Endothelial cell of umbilical vein (primary cell): ENCODE measurements at places on chromosomes 5 and 9. TPM values are rescaled to one million over a fixed set of nuclear protein-coding genes. Genes with fewer than 3 reads are reported as not detected.

Gene RHOBTB3
- 42.2 and 52.1 TPM in 2 replicates for polyA plus RNA-seq

Gene OSTF1
- polyA plus RNA-seq = 20.8 and 23.5 TPM in 2 replicates

Gene TAF11L7
- not detected in 2 replicates for polyA plus RNA-seq

Gene ARL14EPL
- polyA plus RNA-seq = 0.10 TPM in 1 of 2 replicates, not detected in the other

Gene GRIA1
- not detected in 2 replicates for polyA plus RNA-seq

Gene LPAR1
- 2.6 and 3.0 TPM in 2 replicates for polyA plus RNA-seq

Gene C5orf63
- polyA plus RNA-seq = 1.3 and 1.4 TPM in 2 replicates

Gene EIF4E1B
- polyA plus RNA-seq = not detected in 2 replicates

Gene KIF4B
- polyA plus RNA-seq = 0.03 TPM in 1 of 2 replicates, not detected in the other

Gene KLHL3
- 7.5 and 8.8 TPM in 2 replicates for polyA plus RNA-seq

Gene PCDHGA12
- polyA plus RNA-seq = 3.2 and 4.2 TPM in 2 replicates

DNA sequence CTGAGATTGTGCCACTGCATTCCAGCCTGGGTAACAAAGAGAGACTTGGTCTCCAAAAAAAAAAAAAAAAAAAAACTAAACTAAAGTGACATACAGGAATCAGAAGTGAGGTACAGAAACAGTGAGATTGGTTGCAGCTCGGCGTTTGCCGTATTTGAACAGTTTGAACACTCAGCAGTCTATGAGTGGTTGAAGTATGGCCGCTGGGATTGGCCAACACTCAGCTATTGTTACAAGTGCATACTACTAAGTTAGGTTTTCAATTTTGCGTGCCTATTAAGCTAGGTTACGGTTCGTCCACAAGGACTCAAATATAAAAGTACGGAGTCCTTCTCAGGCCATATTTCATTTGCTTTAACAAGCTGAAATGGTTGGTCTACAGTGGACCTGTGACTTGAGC, 3.3 kb upstream of the TSC1 start:
- no peak overlapping the region for H3K27ac ChIP-seq
- peaks cover 8% of the 10 kb centered on the region for H3K4me1 ChIP-seq
- no peak for DNase-seq

- no peaks in the 10 kb centered on the region for H3K4me1 ChIP-seq
- peaks cover 2% of the 10 kb centered on the region for H3K27me3 ChIP-seq
- no peak overlapping the region for H3K4me3 ChIP-seq
- H3K36me3 ChIP-seq = no peaks in the 10 kb centered on the region
- no peak overlapping the region for H3K27ac ChIP-seq
Measured at GRCh38 chr9:87389936-87390335, 107.7 kb upstream of the DAPK1 start.

DNA sequence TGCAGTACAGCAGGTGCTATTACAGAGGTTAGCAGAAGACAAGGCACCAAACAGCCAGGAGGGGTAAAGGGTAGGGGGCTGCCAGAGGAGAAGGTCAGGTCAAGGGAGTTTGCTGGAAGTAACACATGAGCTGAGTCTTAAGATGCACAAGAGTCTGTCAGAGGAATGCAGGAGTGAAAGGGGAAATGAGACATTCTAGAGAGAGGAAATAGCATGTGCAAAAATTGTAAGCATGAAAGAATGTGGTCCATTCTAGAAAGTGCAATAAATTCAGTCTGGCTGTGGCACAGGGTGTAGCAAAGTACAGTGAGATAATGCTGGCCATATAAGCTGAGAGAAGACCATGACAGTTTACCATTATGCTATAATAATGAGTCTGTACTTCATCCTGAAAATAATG, 6.6 kb downstream of the GOLGA1 start:
- H3K36me3 ChIP-seq = no peaks in the 10 kb centered on the region
- no peak overlapping the region for H3K4me3 ChIP-seq
- DNase-seq = peak; percentile 78
- no peaks in the 10 kb centered on the region for H3K27me3 ChIP-seq
- peak overlapping the region; percentile 65 for H3K27ac ChIP-seq
- H3K4me1 ChIP-seq = peaks cover 18% of the 10 kb centered on the region

GRCh38 chr9:116558035-116558434, 129.1 kb upstream of the TRIM32 start:
- DNase-seq = no peak
- H3K4me3 ChIP-seq = no peak overlapping the region

DNA sequence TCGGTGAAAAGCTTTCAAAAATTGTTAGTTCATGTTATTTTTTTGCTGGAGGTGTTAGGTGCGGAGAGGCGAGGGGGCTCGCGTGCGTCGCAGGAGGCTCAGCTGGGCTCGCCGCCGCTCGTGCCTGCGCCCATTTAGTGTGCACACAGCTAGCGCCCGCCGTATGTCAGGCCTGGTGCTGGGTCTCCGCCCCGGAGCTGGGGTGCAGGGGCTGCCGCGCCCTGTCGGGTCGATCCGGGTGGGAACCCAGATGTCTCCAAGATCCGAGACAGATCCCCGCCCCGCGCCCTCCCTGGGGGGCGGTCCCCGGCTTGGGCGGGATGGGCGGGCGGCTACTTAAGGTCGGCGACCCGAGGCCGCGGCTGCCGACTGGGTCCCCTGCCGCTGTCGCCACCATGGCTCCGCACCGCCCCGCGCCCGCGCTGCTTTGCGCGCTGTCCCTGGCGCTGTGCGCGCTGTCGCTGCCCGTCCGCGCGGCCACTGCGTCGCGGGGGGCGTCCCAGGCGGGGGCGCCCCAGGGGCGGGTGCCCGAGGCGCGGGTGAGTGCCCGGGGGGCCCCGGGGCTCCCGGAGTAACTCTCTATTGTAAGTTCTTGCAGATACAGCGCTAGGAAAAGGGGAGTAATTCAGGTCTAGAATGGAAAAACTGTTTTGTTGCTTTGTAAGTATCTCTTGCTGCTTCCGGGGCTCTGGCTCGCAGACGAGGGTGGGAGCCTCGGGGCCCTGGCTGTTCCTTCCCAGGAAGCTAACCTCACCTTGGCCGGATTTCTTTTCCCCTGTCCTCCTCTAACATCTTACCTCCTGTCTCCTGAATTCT, 31.7 kb downstream of the GSN start:
- peaks cover 15% of the 10 kb centered on the region for H3K4me1 ChIP-seq
- no peak overlapping the region for H3K27ac ChIP-seq
- peaks cover 15% of the 10 kb centered on the region for H3K36me3 ChIP-seq
- no peaks in the 10 kb centered on the region for H3K27me3 ChIP-seq
- H3K4me3 ChIP-seq = peak overlapping the region; percentile 41

- H3K27ac ChIP-seq = no peak overlapping the region
- H3K4me3 ChIP-seq = no peak overlapping the region
- no peaks in the 10 kb centered on the region for H3K4me1 ChIP-seq
- no peaks in the 10 kb centered on the region for H3K36me3 ChIP-seq
- H3K27me3 ChIP-seq = no peaks in the 10 kb centered on the region
- DNase-seq = no peak
Measured at GRCh38 chr9:73182928-73183327, 31.3 kb downstream of the ANXA1 start.

DNA sequence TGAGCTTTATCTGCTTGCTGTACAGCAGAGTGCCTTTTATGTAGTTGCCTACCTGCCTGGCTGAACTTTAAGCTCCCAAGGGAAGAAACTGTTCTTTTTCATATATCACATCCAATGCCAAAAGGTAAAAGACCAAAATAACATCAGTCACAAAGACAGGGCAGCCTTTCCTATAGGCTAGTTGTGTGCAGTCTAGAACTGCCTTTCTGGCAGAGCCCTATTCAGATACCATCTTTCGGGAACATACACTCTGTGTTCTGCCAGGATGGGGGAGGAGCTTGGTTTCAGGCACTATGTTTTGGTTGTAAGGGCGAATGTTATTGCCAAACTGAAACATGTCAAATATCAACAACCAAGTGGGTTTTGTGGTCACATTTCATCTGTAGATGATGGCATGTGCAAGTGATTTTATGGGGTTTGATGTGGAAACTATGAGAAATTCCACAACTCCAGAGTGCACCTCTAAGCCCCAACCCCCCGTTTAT, 314.5 kb downstream of the ADGRV1 start:
- no peak for DNase-seq
- H3K27me3 ChIP-seq = no peaks in the 10 kb centered on the region
- peaks cover 3% of the 10 kb centered on the region for H3K4me1 ChIP-seq

- H3K4me1 ChIP-seq = no peaks in the 10 kb centered on the region
- DNase-seq = no peak
- no peaks in the 10 kb centered on the region for H3K27me3 ChIP-seq
- no peak overlapping the region for H3K27ac ChIP-seq
Measured at GRCh38 chr9:109977521-109977920, 197.5 kb downstream of the PALM2AKAP2 start.

DNA sequence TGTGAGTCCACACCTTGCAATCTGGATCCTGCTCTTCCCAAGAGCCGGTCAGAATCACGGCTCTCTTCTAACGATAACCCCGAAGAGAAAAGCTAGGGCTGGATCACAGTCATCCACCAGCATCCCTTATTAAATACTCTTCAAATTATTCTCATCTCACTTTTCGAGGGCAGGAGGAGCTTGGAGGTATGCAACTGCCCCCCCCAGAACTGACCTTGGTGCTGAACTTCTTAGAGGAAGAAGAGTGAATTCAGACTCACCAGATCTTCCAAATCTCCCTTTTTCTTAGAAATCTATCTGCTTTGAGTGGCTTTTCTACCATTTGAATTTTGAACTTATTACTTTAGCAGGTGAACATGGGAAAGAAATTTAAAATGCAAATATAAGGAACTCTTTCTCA, 75.7 kb downstream of the MED10 start:
- no peak for DNase-seq
- H3K27ac ChIP-seq = no peak overlapping the region
- no peak overlapping the region for H3K4me3 ChIP-seq
- H3K27me3 ChIP-seq = no peaks in the 10 kb centered on the region
- no peaks in the 10 kb centered on the region for H3K4me1 ChIP-seq
